NCI-H1694 treated with DMSO at 0.1 percent for 48 hours (cell line): ENCODE measurements at places on chromosomes 3 and 15.

- no peak for DNase-seq
These were observed 32.2 kb downstream of the SLC24A1 start for GRCh38 chr15:65653801-65654521.

- no peak for DNase-seq
These were observed 168.8 kb upstream of the ALCAM start for GRCh38 chr3:105197863-105198262.

- DNase-seq: no peak
These were observed 95.9 kb upstream of the TNIK start for GRCh38 chr3:171556148-171556547.

GRCh38 chr3:128745742-128746141 is 19.8 kb downstream of the RAB7A start:
- DNase-seq: no peak

DNA sequence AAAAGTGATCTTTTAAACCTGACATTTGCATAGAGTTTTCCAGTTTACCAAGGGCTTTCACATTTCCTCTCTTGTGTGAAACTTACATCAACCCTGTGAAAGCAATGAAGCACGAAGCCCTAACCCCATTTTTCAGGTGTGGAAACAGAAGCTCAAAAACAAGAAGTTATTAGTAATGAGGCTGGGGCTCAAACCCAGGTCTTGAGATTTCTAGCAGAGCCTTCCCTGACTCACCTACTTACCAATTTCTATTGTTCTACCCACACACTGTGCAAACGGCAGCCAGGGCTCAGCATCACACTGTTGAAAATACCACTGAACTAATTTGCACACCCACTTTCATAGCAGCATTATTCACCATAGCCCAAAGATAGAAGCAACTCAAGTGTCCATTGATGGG is 117.8 kb upstream of the IGF1R start:
- no peak for DNase-seq

- peak; percentile 91 for DNase-seq
These were observed 12.6 kb upstream of the APH1B start for GRCh38 chr15:63264688-63265293.

DNA sequence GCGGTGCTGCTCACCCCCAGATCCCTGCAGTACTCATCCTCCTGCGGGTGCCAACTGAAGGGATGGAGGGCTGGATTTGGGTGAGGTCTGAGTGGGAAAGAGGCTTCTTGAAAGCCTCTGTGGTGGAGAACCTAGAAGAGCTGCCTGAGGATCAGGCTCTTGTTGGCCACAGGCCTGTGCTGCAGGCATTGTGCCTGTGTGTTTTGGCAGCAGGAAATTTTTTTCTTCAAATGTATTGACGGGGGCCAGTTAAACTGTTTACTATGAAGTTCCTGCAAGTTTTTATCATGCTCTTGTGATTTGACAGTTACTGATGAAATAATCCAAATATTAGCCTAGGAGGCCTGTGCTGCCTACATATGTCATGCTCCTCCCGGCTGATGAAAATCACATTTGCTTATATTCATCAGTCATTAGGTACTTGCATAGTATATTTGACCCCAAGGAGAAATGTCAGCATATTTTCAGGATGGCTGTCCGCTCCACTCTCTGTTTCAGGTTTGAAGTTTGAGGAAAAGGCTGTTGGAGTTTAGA is 103.1 kb downstream of the THSD4 start:
- DNase-seq: no peak

DNA sequence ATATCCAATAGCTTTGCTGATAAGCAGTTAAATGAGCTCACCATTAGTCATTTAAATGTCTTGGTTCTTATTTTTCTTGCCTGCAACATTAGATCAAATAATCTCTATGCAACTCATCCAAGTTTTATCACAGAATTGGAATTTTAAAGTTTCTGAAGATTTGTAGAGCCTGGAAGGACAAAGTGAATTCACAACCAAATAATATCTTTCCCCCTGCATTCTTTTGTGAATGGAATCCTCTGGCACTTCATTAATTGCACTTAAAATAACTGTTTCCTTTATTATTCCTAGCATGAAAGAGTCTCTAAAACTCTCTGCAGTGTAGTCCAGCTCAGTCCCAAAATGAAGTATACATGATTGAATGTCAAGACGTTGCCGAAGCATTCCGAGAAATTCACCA is 345.6 kb upstream of the TGFBR2 start:
- DNase-seq: no peak

DNA sequence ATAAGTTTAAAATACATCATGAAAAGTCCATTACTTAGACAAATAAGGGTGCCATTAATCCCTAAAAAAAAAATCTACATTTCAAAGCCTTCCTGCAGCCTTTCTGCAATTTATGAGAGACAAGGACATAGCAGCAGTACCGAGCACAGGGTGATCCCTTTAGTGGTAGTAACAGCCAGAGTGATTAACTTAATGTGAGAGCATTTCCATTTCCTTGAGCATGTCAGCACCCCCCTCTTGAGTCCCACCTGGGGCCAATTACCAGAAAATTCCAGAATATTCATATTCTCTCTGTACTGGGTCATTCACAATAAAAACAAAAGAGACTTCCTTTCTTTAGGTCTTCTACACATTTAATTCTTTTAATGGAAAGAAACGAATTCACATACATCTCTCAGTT is 546.9 kb upstream of the CCDC54 start:
- DNase-seq: no peak

DNA sequence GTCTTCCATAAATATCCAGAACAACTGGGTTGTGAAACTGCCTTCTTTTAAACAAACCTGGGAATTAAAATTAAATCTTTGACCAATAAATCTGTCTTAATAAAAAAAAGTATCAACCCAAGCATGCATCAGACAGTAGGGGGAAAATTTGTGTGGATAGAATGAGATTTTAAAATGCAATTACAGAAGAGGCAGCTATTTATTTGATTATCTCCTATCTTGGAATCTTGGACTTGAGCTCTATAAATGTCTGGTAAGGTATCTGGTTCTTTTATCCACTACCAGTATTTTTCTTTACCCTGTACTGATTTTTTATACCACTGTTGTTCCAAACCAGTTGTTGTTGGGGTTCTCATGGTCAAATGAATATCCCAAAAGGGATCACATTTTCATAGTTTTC is 157.6 kb upstream of the VEPH1 start:
- no peak for DNase-seq

GRCh38 chr3:40871394-40871793 is 327.9 kb upstream of the CTNNB1 start:
- DNase-seq: no peak

- no peak for DNase-seq
These were observed 6.1 kb downstream of the RBP2 start for GRCh38 chr3:139470199-139470598.

- DNase-seq: no peak
These were observed 236.0 kb upstream of the GOLIM4 start for GRCh38 chr3:168331756-168332155.

GRCh38 chr3:8938021-8938420 is 25.3 kb downstream of the RAD18 start:
- DNase-seq: no peak

DNA sequence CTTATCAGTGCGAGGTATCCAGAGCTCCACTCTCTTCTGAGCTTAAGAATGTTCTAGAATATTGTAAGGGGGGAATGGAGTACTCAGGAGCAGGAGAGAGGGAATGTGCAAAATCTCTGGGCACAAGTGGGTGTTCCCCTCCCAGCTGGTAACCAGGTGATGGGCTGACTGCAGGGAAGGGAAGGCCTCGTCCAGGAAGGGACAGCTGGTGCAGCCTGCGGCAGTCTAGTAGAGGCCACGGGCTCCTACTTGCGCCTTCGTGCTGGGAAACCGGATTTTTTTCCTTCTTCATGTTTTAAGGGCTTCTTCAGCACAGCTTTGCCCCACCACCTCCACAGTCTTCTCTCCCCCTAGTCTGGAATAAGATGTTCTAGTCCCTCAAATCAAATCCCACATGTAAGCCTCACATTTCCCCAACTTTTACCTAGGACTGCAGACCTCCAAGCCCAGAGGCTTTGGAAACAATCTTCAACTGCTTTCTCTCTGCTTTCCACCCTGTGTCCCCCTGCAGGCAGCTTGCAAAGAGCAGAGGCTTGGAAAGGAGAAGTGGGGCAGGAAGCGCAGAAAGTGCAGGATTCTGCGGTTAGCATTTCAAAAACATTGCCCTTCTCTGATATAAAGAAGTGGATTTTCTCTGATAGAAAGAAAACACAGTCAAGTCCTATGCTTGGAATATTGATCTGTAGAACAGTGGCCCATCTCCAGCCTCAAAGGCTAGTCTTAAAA is 11.9 kb upstream of the CGNL1 start:
- no peak for DNase-seq

GRCh38 chr3:126352476-126353454 is 4.4 kb downstream of the KLF15 start:
- no peak for DNase-seq

GRCh38 chr3:164507886-164508285 is 570.4 kb downstream of the SI start:
- DNase-seq: no peak

DNA sequence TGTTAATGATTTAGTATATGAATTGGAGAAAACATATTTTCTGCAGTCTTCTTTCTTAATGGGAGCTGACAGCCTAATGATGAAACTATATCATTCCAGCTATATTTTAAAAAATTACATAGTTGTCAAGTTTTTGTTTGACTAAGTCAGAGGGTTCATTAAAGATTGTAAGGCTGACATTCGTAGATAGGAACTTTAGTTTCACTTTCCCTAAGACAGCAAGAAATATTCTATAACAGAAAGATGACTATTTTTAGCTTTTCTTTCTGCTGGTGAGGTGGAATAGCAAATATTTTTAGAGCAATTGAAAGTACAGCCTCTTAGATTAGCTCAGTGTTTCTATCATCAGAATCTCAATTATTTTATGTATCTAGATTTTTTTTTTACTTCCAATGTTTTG is 60.2 kb downstream of the PIAS1 start:
- no peak for DNase-seq

DNA sequence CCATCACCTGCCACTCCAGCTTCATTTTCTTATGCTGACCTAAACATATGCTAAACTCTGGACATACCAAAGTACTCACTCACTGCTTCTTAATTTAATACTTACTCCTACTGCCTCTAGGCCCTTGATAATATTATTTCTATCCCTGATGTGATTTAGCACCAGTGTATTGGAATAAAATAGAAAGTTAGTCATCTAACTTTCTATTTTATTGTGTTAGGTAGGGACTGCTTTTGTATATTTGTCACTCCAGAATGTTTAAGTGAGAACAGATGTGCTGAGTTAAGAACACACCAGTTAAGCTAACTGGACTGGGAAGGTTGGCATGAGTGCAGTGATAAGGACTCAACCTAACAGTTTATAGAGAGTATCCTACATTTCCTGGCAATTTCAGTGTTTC is 6.5 kb upstream of the CLDN16 start:
- DNase-seq: no peak

DNA sequence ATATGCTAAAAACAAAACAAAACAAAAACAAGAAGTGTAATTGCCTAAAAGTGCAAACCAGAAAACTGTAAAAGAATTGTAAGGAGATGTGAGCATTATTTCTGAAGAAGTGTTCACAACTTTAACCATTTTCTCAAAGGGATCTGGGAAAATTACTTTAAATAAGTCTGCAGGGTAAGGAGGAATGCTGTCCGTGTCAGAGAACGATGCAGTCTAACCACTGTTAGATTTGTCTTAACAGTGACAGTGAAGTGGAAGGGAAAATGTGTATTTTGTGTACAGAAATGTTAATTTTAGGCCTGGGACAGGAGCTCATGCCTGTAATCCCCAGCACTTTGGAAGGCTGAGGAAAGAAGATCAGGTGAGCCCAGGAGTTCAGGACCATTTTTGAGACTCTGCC is 95.7 kb downstream of the DLG1 start:
- DNase-seq: no peak

- no peak for DNase-seq
These were observed 243.4 kb upstream of the P2RY1 start for GRCh38 chr3:152591515-152591914.

DNA sequence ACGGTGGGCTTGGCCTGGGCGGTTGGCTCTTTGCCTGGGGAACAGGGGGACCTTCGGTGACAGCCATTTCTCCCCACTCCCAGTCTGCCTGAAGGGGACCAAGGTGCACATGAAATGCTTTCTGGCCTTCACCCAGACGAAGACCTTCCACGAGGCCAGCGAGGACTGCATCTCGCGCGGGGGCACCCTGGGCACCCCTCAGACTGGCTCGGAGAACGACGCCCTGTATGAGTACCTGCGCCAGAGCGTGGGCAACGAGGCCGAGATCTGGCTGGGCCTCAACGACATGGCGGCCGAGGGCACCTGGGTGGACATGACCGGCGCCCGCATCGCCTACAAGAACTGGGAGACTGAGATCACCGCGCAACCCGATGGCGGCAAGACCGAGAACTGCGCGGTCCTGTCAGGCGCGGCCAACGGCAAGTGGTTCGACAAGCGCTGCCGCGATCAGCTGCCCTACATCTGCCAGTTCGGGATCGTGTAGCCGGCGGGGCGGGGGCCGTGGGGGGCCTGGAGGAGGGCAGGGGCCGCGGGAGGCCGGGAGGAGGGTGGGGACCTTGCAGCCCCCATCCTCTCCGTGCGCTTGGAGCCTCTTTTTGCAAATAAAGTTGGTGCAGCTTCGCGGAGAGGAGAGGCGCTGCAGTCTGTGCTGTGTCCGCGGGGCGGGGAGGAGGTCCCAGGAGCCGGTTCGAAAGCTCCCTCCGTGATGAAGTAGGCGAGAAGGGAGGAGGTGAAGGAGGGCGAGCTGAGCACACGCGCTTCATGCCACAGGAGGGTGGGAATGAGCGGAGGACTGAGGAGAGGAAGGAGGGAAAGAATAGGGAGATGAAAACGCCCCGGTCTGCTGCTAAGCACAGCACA is 9.6 kb downstream of the CLEC3B start:
- no peak for DNase-seq

- no peak for DNase-seq
These were observed 1209.6 kb downstream of the ZPLD1 start for GRCh38 chr3:103644450-103644849.

DNA sequence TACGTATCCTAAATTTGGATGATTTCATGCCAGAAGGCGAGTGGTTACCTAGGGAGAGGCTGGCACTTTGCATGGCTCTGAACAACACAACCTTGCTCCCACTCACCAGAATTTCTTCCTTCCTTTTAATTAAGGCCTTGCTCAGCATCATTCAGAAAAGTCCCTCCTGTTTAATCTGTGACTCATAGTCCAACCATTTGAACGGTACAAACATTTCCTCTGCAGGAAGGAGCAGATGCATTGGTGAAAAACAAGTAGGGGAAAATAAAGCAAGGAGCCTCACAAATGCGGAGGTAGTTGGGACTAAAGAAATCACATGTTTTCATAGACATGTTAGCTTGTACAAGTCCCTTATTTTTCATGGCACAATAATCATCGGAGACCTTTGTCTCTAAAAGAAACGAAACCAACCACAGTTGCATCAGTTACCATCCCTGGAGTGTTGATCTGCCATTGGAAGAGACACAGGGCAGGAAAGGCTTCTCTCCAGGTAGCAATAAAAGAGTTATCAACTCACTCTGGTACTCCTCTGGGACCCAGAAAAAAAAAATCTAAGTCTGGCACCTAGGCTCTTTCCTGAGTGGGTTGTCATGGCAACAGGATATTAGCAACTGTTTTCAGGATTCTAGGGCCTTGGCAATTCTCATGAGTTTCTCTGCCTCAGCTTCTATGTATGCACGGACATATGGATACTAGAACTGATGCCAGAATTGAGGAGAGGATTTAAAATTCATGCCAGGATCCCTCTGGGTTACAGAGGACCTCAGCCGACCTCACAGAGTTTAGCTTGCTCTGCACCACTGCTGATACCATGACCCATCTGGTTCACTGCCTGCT is 255.4 kb upstream of the ARPP21 start:
- DNase-seq: peak; percentile 85

GRCh38 chr3:160279657-160280056 is 54.4 kb downstream of the C3orf80 start:
- no peak for DNase-seq

GRCh38 chr3:110816008-110816407 is 255.6 kb upstream of the NECTIN3 start:
- DNase-seq: no peak
